ENCODE measurements at places on chromosomes 12 and 14. TPM values are rescaled to one million over a fixed set of nuclear protein-coding genes. Genes with fewer than 3 reads are reported as not detected.

The SLC5A8 gene
- polyA plus RNA-seq = 24.3 TPM

The RNASE2 gene
- polyA plus RNA-seq = 0.41 TPM

- no peak for DNase-seq
These were observed 1.2 kb upstream of the WDR20 start for GRCh38 chr14:102138535-102138934.

DNA sequence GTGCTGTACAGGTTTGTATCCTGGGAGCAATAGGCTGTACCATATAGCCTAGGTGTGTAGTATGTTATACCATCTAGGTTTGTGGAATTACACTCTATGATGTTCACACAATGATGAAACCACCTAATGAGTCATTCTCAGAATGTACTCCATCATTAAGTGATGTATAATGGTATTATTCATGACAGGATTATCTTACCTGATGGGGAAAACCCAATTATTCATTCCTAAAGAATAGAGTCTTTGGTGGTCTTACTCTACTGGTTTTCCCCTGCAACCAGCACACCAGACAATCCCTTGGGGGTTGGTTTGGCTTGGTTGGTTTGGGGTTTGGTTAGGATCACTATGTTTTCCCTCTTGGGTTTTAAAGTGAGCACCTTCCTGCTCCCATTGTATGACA, 12.6 kb upstream of the OR10P1 start:
- DNase-seq = no peak

DNA sequence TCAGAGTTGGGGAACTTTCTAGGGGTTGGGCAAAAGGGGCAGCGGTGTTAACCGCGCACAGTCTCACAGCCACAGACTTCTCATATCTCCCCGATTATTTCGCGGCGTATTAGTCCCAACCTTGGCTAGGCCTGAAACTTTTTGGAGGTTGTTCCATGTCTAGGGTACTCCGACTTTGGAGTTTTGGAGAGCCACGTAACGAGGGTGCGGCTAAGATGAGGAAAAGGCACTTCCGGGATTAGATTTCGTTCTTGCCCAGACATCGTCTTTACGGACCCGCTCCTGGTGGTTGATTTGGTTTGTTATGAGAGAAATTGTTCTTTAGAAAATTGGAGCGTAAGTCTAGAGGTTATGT, 513 bp downstream of the CCNK start:
- no peak for DNase-seq

All from left renal cortex interstitium (tissue), 4 donors.